ENCODE measurements at places on chromosomes 5 and 9.

- DNase-seq: no peak
These were observed 875 bp downstream of the ACO1 start for GRCh38 chr9:32385152-32385884.

DNA sequence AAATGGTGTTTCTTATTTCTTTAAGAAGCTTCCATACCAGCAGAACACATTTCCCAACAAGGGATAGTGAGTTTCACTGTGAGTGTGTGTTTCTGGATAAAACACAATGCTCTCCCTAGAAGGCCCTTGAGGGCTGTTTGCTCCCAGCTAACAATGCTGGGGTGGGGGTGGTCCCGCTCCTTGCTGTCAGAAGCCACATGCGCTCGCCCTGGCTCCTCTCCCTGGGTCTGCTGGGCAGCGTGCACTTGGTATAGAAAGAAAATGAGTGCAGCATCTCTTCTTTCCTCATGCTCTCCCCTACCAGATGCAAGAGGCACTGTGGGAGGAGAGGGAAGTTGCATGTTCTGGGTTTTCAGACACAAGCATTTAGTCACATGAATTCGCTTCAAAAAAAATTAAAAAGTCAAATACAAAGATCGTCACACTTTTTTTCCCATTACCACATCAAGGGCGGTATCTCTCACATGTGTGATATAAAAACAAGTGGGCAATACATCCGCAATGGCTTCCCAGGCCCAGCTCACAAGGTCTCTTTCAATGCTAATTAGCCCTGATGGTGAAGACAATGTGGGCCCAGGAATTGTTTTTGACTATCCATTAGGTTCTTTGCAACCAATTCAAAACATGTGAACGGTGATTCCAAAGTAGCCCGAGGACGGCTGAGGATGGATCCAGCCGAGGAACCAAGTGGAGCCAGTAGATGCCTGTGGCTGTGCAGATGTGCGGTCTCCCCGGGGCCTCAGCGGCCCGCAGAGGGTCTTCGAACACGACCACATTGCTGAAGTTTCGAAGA lies 603.6 kb downstream of the IRX1 start:
- no peak for DNase-seq

GRCh38 chr9:994005-994404 lies 17.6 kb downstream of the DMRT3 start:
- DNase-seq: no peak

GRCh38 chr9:125763394-125763801 lies 16.2 kb downstream of the PBX3 start:
- peak; percentile 83 for DNase-seq

GRCh38 chr9:17658237-17658636 lies 79.4 kb downstream of the SH3GL2 start:
- no peak for DNase-seq

DNA sequence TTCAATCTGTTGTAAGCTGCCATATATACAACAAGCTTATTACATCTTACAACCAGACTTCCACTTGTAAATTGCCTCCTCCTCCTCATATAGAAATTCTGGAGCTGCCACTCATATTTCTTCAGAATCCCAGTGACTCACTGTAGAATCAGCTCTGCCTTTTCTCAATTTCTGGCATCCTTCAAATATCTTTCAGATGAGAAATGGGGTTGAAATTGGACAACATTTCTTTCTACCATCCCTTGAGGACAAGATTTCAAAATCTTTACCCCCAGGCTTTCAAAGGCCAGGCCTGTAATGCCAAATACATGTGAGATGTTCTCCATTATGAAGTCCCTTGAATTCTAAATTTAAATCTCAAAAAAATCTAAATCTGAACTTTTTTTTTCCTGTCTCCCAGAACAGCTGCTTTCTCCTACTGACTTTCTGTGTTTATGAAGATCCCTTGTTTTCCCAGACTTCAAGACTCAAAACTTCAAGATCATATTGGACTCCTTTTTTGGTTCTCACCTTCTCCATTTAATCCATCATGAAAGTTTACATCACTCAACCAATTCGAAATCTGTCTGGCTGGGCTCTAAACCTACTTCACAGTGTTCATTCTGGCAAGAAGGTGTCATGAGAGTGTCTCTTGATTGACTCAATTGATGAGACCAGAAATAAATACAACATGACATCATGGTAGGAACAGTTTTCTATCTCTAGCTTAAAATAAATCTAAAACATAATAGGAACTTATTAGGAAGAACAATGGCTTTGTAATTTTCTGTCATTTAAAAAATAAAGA lies 109.8 kb downstream of the HMHB1 start:
- no peak for DNase-seq

DNA sequence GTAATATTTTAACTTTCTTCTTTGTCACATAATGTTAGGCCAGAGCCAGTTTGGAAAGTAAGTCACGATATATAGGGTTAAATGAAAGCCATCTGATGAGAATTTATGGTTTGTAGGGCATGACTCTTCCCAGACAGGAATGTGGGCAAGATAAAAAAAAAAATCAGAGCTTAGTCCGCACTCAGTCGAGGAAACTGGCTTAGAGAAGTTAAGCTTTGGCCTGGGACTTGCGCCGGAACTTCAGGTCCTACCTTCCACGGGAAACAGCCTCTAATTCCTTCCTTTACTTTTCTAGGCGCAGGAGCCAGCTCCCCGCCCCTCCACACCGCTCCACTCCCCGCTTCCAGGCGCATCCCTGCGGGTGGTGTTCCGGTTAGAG lies 475 bp downstream of the DDX31 start:
- no peak for DNase-seq

All from hematopoietic multipotent progenitor cell treated with erythropoietin and hydrocortisone succinate and interleukin-3 and kit ligand, for 8 days (in vitro differentiated cells).